ENCODE measurements at places on chromosomes 1 and 21.

- DNase-seq = no peak
Measured at GRCh38 chr1:179164494-179164893, 65.0 kb downstream of the ABL2 start.

DNA sequence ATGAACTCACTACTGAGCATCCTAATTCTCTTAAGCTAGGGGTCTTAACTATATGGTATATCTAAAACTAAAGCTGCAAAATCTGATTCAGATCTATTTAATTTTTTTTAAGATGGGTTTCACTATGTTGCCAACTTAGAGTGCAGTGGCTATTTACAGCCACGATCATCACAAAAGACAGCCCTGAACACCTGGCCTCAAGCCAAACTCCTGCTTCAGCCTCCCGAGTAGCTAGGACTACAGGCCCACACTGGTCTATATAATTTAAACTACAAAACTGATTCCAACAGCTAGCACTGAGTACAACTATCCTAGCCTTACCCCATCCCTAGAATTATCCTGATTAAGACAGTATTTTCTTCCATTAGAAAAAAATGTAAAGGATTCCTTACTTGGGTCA, 37.1 kb downstream of the EIF4G3 start:
- DNase-seq = no peak

- no peak for DNase-seq
Measured at GRCh38 chr21:42242611-42243010, 23.7 kb downstream of the ABCG1 start.

DNA sequence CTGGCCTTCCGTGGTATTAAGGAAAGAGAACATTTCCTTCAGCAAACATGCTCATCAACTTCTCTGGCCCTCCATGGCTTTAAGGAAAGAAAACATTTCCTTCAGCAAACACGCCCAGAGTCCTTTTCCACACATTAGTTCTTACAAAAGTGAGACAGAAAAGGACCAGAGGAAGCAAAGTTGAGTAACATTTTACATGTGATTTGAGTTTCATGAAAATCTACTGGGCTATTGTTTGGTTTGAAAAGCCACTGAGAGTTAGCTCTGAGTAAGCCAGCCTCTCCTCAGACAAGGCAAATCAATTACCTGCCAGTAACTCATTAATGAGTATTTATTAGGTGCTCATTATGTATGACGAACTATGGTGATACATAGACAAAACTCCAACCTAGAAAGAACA, 78.0 kb downstream of the NID1 start:
- no peak for DNase-seq

- no peak for DNase-seq
Measured at GRCh38 chr1:184649451-184649888, 105.2 kb downstream of the EDEM3 start.

DNA sequence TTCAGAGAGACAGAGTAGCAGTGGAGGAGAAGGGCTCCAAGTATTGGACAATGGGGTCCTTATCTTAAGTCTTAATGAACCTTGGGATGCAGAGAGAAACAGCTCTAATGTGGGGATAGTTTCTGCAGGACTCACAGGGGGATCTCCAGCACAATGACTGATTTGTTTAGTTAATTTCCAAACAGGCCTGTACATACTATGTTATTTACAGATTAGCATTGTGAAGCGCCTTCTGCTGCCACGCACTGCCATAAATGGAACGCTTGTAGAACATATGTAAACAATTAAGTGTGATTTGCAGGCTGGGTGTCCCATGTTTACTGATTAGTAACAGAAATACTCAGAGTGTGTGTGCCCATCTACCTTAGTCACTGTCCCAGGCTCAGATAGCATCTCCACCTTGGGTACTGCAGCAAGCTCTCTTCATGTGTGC, 56.1 kb downstream of the NTPCR start:
- no peak for DNase-seq

- no peak for DNase-seq
Measured at GRCh38 chr1:226981386-226981817, 41.3 kb downstream of the COQ8A start.

- DNase-seq = no peak
Measured at GRCh38 chr21:37451446-37451845, 84.9 kb downstream of the DYRK1A start.

DNA sequence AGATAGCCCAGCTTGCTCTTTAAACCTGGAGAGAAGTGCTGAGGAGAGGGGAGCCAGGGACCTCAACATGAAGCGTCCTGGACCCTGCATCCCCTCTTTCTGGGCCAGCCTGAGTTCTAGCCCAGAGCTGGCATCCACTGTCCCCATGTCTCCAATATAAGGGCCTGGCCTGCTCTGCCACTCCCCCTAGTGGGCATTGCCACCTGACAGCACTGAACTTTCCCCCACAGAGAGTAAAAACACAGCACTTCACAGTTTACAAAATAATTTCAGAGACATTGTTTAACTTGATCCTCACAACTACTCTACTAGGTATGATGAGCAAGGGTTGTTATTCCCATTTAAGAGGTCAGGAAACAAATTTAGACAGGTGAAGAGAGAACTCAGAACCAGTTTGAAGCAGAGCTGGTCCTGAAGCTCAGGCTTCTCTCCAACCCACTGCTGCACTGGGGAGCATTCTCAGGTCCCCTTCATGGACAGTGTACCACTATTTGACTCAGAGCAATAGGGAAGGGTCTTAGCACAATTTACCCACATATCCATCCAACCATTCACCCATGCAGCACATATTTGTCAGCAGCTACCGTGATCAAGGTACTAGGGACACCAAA, 151.2 kb downstream of the DMRTA2 start:
- DNase-seq = no peak

GRCh38 chr1:196685506-196685905, 33.7 kb downstream of the CFH start:
- no peak for DNase-seq

DNA sequence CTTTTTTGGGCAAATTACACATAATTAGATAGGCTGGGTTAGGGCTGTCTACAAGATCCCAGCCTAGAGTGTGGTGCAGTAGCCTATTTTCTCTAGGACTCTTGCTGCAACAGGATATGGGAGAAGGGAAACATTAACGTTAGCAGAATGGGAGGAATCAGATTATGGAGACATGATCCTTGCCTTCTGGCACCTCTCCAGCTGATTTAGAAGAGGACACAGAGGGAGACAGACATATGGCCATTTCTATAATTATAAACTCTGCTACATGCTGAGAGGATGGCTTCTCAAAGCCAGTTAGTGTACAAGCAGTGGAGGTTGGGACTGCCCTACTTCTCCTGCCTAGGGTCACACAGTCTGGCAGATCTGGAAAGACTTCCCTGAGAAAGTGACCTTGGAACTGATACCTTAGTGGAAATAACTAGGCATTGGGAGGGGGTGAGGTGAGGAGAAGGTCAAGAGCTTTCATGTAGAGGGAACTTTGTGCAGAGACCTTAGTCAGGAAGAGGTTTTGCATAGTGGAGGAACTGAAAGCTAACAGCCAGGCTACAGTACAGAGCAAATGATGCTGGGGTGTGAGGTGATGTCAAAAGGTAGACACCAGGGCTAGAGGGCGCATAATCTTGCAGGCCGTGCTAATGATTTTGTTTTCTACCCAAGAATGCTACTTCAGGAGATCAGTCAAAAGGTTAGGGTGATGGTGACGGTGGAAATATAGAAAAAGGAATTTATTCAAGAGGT, 1.2 kb upstream of the CD1D start:
- no peak for DNase-seq

DNA sequence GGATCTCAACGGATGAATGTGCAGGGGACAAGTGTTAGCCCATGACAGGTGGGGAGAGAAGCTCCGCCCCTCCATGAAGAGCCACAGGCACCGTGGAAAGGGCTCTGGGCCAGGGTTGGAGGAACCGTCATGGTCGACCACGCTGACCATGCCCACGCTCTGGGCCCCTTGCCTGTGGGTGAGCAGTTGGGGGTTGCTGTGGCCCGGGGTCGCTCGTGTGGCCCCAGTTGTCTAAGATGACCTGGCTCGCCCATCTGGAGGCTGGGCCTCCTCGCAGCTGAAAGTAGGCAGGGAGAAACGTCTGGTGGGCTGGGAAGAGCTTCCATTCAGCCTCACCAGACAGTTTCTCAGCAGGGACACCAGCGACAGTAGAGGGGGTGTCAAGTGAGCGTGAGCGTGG, 13.1 kb upstream of the UTS2 start:
- DNase-seq = no peak

DNA sequence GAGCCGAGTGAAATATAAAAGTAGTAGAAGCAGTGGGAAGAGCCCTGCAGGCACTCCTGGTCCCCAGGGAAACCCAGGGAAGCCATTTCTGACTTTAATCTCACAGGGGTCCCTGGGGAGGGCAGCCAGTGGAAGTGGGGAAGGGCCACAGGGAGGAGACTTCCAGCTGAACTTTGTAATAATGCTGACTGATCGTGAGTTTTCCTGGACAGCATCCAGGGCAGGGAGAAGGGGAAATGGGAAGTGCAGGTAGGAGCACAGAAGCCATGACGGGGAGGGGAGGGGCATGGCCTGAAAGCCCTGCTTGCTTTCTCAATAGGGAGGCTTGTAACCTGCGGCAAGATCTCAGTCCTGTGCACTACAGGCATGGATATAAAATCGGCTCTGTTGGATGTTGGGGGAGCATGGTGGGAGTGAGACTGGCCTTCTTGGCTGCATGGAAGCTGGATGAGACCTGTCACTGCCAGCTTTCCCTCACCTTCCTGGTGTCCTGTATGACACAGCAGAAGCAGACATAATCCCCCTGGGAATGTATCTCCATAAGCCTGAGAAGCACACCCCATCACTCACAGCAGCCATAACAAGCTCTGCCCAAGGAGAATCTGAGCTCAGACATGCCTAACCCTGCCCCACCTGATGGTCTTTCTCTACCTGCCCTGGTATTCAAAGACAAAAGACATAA, 15.1 kb upstream of the MX1 start:
- DNase-seq = peak; percentile 47
